Urothelium cell line (cell line): ENCODE measurements at places on chromosomes 6 and 20.

- DNase-seq: no peak
Observed at GRCh38 chr20:23071996-23072395, 14.1 kb downstream of the CD93 start.

GRCh38 chr6:136921936-136922684, at the start of gene SLC35D3:
SLC35D3 (plus strand) TSS chr6:136922301; CDS start chr6:136922429, 128 bp downstream.
- no peak for DNase-seq

- no peak for DNase-seq
Observed at GRCh38 chr20:63032861-63033793, 26.4 kb upstream of the BHLHE23 start.

- DNase-seq: peak; percentile 50
Observed at GRCh38 chr6:3798055-3798919, 46.8 kb upstream of the PXDC1 start.

DNA sequence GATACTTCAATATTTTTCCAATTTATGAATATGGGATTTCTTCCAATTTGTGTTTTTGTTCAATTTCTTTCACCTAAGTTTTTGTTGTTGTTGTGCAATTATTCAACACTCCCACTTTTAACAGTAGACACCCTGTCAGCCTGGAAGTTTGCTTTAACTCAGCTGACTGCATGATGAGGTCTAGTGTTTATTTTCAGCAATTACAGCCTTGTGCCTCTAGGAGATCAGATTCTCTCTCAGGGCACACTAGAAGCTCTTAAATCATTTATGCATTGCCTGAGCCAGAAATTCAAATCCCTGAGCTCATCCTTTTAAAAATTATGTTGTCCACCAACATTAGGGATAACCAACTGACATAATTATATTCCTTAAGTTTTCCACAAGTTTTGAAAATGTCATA, 85.7 kb downstream of the MRAP2 start:
- no peak for DNase-seq

DNA sequence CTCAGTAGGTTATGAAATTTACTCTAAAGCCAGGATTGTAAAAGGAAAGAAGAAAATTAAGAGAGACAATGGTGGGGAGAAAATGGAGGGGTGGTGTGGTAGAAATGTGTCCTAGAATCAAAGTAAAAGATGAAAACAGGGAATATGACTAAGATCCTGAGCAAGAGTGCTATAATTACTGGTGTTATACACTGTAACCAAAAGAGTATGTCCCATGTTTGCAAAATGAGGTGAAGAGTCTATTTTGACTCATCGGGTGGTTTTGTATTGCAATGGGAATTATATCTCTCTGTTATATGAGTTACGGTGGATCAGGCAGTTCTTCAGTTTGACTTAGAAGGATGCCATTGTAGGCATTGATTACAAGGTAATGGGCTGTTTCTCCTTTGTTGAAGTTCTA, 8.5 kb downstream of the L3MBTL3 start:
- no peak for DNase-seq

GRCh38 chr6:133359256-133359655, 118.1 kb downstream of the EYA4 start:
- no peak for DNase-seq

DNA sequence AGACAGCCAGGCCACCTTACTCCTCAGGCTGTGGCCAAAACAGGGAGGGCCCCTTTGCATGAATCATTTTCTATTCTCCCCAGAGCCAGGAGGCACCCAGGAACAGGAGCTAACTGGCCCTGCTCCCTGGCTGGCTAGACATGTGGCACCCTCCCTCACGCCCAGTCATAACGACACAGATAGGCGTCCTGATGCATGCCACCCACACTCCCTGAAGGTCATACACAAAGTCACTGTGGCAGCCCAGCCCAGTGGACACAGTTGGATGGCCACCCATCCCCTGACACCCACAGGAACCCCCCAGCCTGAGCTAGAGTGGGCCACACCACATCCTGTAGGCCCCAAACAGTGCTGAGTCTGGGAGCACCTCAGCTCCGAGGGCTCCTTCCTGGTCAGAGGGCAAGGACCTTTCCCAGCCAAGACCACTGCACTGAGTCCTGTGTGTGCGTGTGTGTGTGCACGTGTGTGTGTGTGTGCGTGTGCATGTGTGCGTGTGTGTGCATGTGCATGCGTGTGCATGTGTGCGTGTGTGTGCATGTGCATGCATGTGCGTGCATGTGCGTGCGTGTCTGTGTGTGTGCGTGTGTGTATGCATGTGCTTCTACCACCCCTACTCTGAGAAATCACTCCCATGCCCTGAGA, 21.6 kb downstream of the TFEB start:
- no peak for DNase-seq

DNA sequence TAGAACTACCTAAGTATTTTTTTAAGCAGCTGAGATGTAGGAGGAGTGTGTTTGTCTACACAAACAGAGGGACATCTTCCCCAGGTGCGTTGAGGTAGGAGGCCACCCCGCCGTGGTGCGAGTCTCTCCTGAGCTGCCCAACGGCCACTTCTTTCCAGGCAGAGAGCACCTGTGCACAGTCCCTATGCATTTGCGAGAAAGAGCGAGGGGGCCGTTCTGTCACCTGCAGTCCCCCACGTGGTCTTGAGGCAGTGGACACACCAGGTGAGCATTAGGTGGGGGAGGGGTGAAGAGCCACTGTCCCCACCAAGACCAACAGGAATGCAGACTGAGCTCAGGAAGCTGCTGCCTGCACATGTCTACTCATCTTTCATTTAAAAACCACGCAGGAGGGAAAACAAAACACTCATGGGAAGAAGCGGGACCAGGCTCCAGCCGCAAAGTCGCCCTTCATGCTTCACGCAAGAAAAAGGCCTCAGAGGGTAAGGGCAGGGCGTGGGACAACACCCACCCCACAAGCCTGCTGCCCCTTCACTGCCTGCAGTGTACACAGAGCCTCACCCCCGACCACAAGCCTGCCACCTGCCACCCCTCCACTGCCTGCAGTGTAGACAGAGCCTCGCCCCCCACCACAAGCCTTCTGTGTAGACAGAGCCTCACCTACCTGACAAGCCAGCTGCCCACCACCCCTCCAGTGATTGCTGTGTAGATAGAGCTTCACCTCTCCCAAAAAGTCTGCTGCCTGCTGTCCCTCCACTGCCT, 142.0 kb downstream of the DLL1 start:
- no peak for DNase-seq
